ENCODE measurements at places on chromosomes 5 and 9.

DNA sequence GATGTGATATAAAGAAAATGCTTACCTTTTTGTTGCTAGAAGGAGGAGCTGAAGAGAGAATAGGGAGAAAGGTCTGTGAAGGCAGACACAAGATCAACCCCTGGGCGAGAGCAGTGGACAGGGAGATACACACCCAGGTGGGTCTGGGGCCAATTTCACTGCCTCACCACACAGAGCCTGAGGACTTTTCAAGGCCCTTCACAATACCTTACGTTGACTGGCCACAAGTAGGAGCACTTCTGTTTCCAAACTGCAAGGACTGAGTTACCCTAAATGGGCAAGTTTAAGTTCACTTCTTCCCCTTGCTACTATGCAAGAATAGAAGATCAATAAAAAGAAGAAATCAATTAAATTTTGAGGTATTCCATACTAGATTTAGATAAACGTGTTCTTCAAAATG, 174.5 kb upstream of the SLC12A2 start:
- DNase-seq, result no peak

DNA sequence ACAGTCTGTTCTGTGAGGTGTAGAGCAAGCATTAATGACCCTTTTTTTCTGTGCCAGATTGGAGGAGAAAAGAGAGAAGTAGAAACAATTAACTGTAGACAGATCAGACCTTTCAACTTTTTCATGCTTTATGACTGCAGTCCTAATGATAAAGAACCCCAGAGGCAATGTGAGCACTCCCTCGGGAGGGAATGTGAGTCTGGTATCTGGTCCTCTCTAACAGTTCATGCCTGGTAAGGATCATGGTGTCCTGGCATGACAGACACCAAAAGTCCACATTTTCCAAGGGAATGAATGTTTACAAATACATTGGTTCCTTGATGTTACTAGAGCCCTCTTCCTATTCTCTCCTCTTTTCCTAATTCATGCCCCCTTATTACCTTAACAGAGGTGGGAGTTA, 70.3 kb downstream of the MTAP start:
- DNase-seq, result no peak

GRCh38 chr5:51622161-51622790, 239.0 kb downstream of the ISL1 start:
- no peak for DNase-seq

- DNase-seq, result no peak
Observed at GRCh38 chr9:79570448-79571308, 1.1 kb upstream of the TLE4 start.

- no peak for DNase-seq
Observed at GRCh38 chr5:123203105-123203800, 114.2 kb downstream of the PRDM6 start.

GRCh38 chr5:33299621-33300208, 141.1 kb upstream of the TARS1 start:
- no peak for DNase-seq

DNA sequence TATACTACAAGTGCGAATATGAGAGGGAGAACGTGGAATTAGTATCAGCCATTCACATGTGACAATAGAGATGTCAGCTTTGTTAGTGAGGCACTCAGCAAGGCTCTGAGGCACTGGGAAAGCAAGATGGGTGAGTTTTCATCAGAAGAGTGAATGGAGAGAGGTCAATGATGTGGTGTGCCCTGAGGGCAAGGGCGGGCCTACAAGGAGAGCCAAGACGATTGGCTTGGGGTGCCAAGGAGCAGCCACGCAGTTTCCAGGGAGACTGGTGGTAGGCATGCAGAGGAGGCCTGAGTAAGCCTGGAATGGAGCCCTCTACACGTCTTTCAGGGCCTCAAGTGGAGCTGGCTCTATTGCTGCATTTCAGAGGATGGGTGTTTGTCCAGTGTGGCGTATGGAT, 24.7 kb downstream of the BTF3 start:
- DNase-seq, result no peak

GRCh38 chr5:72478276-72478675, 28.9 kb downstream of the ZNF366 start:
- no peak for DNase-seq

GRCh38 chr5:143562935-143563334, 159.4 kb upstream of the NR3C1 start:
- DNase-seq, result no peak

DNA sequence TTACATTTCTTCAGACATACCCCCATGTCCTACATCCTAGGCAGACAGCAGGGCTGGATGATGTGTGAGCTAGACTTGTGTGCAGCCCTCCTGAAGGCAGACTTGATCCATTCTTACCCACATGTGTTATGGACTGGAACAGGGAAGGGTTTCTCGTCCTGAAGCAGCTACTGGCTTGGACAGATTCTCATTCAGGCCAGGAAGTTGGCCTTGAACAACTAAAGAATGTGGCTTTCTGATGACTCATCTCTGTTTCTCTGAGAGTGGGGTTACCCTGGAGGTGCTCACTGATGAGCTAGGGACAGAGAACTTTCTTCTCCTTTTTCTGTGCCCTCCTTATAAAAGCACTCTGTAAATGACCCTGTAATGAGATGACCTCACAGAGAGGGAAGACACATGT, 246.5 kb downstream of the PCSK5 start:
- no peak for DNase-seq

DNA sequence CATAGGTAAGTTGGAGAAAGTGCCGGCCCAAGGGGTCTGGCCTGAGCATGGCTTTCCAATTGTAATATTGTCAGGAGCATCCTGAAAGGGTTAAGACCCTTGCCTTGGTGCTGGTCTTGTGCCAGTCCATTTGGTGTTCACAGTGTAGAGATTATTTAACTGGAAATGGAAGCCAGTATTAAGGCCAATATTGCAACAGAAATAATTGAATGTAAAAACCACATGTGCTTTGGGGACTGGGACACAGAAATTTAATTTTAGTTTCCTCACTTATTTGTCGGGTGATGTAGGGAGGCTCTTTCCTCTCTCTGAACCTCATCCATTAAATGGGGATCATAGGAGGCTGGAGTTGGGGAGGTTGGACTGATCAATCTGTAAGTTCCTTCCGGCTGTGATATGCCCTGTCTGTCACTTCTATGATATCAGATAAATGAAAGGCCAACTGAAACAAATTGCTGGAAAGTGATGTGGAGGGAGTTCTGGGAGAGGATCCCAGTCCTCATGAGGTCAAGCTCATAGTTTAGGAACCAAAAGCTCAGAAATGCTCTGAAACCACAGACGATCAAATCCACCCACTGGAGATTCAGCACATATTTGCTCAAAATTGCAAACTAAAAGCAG, 54.8 kb upstream of the COL15A1 start:
- no peak for DNase-seq

- DNase-seq, result no peak
Observed at GRCh38 chr5:169410996-169411783, 110.3 kb upstream of the SLIT3 start.

- no peak for DNase-seq
Observed at GRCh38 chr5:87752362-87752761, 339.6 kb upstream of the CCNH start.

DNA sequence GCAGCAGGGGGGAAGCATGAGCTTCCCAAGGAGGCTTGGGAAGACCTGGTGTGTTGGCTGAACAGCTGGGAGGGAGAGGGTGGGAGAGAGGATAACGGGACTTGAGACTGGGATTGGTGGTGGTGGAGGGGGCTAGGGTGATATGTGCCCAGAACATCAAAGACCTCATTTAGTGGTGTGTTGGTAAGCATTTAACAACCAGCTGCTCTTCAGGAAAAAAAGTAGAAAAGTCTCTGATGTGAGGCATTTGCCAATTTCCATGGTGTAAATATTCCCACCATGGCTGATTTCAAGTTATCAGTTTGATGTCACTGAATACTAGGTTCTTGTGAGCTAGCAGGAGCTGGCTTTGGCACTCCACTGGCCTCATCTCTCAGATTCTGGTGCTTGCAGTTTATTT, 170.8 kb downstream of the MACROH2A1 start:
- DNase-seq, result no peak

- no peak for DNase-seq
Observed at GRCh38 chr5:9562141-9562540, 16.3 kb upstream of the SEMA5A start.

GRCh38 chr5:1488882-1489680, 34.7 kb downstream of the LPCAT1 start:
- no peak for DNase-seq

DNA sequence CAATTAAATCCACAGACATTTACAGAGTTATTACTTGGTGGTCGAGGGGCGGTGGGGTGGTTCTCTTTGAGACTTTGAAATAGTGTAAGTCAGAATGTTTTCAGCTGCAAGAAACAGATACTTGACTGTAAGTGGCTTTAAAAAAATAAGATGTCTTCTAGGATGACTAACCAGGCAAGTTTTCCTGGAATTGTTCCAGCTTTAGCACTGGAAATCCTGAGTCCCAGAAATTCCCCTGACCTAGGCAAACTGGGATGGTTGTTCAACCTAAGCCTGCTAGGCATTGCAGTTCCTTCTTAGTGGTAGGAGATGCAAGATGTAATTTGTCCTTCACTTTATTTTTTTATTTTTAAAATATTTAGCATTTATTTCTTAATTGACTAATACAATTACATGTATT, 169.5 kb upstream of the POC5 start:
- DNase-seq, result peak; percentile 22

- DNase-seq, result no peak
Observed at GRCh38 chr5:160090059-160090458, 29.2 kb downstream of the PWWP2A start.

GRCh38 chr5:141777711-141778110, 95.7 kb upstream of the ARAP3 start:
- no peak for DNase-seq

DNA sequence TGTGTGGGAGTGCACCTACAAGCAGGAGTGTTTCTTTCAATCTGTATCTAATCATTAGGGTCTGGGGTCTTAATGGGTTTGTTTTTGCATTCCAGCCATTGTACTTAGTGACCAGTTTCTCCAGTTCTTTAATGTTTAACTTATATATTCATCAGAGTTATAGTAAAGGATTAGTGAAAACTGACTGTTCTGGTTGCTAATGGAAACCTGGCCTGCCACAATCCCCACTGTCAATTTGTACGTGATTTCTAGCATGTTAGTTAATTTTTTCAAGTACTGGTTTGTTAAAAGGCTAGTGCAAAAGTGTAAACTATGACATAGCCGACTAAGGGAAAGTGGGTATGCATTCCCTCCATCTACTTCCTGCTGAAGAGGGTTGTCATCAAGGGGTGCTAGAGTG, 276.1 kb downstream of the HTR1A start:
- DNase-seq, result no peak

- no peak for DNase-seq
Observed at GRCh38 chr5:67976181-67976580, 239.4 kb upstream of the PIK3R1 start.

- no peak for DNase-seq
Observed at GRCh38 chr5:179827680-179828079, 7.0 kb downstream of the SQSTM1 start.

GRCh38 chr5:175889910-175890684, 18.7 kb downstream of the CPLX2 start:
- no peak for DNase-seq

DNA sequence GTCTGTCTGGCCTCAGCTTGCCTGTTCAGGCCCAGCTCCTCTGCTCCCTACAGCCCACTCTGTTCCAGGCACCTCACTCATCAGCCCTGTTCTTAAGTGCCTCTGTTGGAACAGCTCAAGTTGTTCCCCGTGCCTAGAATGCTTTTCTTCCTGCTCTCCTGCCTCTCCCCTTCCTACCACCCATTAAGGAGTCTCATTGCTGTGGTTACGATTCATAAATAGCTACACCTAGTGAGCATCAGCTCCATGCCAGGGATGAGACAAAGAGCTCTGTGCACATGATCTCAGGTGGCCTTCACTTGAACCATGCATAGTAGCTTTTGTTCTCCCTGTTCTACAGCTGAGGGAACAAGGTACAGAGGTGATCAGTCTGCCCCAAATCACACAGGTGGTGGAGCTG, 54.3 kb downstream of the PSD2 start:
- no peak for DNase-seq

DNA sequence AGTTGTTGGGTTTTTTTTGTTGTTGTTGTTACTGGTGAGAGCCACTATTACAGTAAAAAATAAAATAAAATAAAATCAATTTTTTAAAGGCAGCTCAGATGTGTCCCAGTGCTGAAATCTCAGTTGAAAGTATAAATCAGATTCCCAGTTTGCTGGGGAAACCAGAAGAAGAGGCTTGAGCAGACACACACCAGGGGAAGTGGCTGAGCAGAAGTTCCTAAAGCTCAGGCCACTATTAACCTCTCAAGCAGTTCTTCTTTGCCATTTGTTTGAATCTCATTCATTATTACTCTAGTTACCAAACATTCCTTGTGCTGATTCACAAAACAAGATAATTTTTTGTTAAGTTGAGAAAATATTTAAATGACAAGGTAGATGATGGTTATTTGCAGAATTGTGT, 70.9 kb upstream of the ZSWIM6 start:
- DNase-seq, result no peak

- no peak for DNase-seq
Observed at GRCh38 chr9:85414390-85414789, 327.4 kb downstream of the AGTPBP1 start.

DNA sequence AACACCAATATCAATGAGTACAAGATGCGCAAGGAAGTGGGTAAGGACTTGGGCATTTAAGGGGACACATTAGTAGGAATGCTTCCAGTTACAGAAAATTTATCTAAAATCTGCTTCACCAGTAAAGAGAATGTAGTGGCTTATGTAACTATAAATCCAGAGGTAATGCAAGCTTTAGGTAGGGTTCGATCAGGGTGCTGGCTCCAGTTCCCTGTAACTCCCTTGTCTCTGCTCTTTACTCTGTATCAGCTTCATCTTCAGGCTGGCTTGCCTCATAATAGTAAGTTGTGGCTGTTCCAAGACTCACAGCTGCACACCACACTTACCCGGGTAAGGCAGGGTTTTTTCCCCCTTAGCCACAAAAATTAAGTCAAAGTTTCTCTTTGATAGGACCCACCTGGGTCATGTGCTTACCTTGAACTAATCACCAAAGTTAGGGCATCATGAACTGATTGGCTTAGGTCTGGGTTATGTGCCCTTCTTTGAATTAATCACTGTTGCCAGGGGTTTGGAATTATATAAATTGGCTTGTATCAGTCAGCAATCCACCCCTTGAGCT, 35.5 kb downstream of the ARHGEF37 start:
- no peak for DNase-seq

DNA sequence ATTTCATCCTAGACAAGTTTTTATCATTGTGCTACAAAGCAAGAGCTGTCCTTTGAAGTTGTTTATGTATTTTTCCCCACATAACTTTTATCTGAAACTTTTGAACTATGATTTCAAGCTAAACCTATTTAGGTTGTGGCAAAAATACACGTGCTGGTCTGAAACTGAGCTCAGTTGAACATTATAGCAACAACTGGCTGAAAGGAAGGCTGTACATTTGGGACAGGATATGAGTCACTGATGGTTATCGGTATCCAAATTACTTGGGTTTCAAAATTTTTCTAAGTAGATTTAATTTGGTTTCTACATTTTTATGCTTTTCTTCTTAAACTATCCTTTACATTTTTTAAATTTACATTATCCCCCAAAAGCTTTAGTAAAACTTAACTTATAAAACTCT, 627.3 kb upstream of the NUDT12 start:
- DNase-seq, result no peak

GRCh38 chr9:114687034-114687433, 5.0 kb upstream of the TEX48 start:
- DNase-seq, result no peak
